ENCODE measurements at places on chromosomes 16 and 17.

DNA sequence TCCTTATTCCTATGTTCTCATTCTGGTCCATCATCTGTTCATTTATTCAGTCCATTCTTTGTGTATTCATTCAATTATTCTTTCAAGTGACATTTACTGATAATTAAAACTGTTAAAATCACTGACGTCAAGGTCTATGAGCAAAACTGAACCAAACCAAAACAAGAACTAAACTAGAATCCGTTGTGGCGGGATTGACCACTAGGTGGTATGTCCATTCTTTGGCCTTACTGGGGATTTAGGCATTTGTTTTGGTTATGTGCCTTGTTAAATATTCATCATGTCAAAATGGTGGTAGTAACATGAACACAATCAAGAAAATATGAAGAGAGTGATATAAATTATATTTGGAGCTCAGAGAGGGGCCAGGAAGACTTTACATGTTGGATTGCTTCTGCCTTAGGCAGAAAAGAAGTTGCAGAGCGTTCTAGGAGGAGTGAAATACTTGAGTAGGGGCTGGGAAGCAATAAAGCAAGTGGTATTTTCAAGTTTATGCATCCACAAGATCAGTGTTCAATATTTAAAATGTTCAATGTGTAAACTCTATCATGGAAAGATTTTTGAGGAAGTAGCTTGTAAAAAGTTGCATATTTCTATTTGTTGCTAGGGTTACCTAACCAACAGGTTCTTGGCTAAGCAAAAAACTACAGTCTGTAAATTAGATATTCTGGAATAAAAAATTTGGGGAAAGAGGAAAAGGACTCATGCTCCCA lies 129.0 kb downstream of the CDH13 start:
- DNase-seq, result no peak

DNA sequence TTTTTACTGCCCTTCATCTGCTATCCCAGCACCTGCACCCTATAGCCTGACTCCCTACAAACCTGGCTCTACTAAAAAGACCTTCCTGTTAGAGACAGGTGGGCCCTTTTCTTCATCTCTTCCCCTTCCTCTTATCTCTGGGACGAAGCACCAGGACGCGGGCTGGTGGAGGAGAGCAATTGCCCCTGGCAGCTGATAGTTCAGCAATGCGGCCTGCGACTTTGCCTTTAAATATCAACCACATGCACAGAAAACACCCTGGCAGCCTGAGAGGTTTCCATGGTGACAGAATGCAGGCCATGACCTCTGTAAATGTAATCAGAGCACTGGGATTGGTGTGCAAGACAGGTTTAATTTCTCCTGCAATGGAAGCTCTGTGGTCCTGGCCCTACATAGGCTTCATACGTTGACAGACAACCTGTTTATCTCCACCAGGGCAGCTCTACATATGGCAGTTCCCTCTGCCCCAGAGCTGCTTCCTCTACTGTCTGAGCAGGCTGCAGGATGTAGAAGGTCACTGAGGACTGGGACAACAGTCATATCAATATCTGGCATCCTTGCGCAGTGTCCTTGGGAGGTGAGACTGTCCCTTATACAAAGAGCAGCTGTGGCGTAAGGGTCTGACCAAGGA lies 10.0 kb upstream of the SKAP1 start:
- no peak for DNase-seq

DNA sequence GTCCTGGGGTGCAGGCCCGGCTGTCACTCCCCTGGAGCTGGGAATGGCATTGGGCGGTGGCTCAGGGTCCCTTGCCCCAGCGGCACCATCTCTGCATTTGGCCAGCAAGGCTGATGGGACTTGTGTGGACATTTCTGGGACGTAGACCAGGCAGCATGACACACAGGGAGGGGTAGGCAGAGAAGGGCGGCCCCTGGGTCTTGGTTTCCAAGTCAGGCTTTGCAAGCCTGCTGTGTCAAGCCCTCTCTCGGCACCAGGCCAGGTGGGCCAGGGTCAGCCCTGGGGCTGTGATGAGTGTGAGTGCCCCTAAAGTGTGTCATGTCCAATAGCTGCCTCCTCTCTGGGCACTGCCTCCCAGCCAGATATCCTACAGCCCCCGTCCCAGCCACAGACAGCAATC lies 335.2 kb downstream of the SEC14L1 start:
- DNase-seq, result no peak

DNA sequence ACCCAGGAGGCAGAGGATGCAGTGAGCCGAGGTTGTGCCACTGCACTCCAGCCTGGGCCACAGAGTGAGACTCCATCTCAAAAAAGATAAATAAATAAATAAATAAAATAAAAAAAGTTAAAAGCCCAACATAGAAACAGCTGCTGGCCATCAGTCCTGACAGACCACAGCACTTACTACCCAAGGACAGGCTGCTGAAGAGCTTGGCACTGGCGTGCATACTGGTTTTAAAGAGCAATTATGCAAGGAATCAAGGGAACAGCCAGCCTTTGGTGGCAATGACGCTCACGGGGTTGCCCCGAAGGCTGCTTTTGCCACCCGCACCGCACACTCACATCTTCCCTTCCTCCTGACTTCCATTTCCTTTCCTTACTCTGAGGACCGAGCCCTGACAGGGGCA lies 4.2 kb downstream of the PLD6 start:
- DNase-seq, result no peak

- no peak for DNase-seq
These were observed 7.5 kb upstream of the TMEM170A start for GRCh38 chr16:75471723-75472633.

- no peak for DNase-seq
These were observed 34.3 kb upstream of the WSCD1 start for GRCh38 chr17:6035801-6036394.

GRCh38 chr17:61476476-61477203 lies 24.4 kb downstream of the TBX4 start:
- DNase-seq, result no peak

DNA sequence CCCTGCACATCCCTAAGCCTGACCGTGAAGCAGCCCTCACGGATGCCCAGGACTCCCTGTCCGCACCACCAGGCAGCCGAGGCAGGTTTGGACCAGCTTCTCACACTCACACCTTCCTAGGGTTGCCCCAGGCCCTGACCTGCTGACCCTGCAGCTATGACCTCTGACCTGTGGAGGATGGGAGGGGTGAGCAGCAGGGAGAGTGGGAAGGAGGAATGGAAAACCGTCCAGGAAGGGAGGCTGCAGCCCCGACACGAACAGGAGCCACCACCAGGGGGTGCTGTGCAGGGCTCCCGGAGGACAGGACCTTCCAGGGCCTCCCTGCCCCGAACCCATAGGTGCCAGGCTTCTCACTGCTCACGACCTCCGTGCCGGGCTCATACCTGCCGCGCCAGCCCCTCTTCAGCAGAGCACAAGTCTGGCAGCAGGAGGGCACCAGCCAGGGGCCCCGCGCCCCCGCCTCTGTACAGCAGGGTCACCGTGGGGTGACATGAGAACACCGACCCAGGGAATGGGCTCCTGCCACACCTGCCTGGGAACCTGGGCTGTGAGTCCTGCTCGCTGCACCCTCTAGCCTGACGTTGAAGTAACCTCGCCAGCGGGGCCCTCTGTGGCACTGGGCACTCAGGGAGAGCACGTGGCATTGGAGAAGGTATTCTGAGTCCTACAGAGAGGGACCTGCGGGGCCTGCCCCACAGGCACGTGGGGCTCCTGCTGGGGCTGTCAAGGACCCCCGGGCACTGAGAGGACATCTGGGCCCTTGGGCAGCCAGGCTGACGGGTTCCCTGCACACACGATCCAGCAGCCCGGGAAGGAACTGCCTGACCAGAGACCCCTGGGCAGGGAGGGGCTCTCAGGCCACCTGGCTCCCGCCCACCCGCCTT lies 37.6 kb downstream of the CTU2 start:
- no peak for DNase-seq

GRCh38 chr17:41533613-41534012 lies 5.5 kb upstream of the KRT19 start:
- DNase-seq, result no peak

DNA sequence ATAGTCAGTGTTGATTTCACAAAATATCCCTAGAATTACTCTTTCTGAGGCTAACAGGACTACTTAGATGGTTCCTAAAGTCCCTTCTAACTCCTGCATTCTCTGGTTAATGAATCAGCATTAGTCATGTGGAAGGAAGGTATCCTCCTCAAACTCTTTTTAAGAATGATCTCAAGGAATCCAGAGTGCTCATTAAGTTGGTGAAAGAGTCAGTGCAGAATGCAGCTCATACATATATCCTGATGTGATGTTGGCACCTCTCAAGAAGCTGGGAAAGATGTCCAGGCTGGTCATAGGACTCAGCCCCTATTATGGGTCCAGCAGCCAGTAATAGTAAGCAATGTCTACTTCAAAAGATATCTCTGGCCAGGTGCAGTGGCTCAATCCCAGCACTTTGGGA lies 65.5 kb downstream of the PIGL start:
- no peak for DNase-seq

DNA sequence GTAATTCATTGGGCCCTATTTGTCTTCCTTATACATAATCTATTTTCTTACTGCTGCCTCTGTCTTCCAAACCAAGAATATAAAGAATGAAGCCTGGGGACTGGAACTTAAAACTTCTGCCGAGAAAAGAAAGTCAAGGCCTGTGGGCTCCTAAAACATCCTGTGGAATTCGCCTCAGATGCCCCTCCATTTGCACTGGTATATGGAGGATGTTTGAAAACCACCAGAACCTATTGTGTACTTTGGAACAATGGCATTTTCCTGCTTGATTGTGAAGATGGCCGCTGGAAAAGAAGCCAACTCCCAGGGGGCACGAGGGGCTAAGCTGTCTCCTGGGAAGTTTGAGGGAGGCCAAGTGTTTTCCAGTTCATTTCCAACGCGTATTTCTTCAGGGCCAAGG lies 122.4 kb downstream of the WWOX start:
- no peak for DNase-seq

- DNase-seq, result no peak
These were observed 32.8 kb downstream of the DNAH2 start for GRCh38 chr17:7750321-7750821.

GRCh38 chr17:68437979-68438822 lies 19.1 kb downstream of the WIPI1 start:
- DNase-seq, result no peak

All from NCI-H2081 treated with DMSO at 0.1 percent for 48 hours (cell line).